HFFc6 (cell line): ENCODE measurements at places on chromosomes 2 and 18. TPM values are rescaled to one million over a fixed set of nuclear protein-coding genes. Genes with fewer than 3 reads are reported as not detected.

DNA sequence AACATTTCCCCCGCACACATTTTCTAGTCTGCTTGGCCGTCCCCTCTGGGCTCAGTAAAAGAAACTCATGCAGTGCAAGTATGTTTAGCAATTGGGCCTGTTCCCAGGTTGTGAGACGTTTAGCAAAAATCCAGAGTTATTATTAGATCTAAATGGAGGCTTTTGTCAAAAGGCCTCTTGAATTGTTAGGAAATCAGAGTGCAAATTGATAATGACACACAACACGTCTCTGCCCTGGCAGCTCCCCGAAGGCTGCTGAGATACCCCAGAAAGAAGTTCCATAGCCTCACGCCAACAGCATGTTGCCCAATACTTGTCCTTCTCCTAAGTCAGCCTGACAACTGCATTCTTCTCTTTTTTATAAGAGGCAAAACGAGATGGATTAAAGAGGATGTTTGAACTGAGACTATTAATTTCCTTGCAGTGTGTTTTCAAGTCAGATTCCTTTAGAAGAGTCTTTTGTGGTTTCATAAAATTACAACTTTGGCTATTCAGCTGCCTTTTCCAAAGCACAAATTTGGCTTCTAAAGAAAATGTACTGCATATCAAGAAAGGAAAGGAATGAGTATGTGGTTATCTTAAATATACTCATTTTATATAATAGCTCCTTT, 202.2 kb downstream of the TRIB2 start:
- peak; percentile 94 for DNase-seq
- no peaks in the 10 kb centered on the region; the same call in 1 of the 2 replicates for H3K36me3 ChIP-seq
- H3K4me3 ChIP-seq: peak overlapping the region; percentile 66
- H3K27me3 ChIP-seq: no peaks in the 10 kb centered on the region
- H3K4me1 ChIP-seq: peaks cover 90% of the 10 kb centered on the region
- H3K27ac ChIP-seq: peak overlapping the region; percentile 85

DNA sequence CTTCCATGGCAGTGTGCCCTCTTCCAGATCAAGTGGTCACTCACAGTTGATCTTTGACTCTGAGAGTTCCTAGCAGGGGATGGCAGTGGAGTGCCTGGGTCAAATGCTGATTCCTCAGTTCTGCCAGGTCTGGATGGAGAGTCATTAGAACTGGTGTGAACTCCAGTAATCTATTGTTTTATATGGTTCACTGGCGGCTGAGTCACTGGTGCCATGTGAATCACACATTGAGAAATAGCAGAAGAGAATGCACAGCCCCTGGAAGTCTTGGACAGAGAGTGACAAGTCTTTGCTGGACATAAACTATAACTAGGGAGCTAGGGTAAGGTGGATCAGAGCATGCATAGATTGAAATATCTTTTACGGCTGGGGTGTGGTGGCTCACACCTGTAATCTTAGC, 86.9 kb downstream of the EIF2AK3 start:
- no peak overlapping the region; the same call in 1 of the 2 replicates for H3K27ac ChIP-seq
- peak; percentile 66 for DNase-seq
- H3K4me1 ChIP-seq: peaks cover 29% of the 10 kb centered on the region
- H3K4me3 ChIP-seq: no peak overlapping the region

DNA sequence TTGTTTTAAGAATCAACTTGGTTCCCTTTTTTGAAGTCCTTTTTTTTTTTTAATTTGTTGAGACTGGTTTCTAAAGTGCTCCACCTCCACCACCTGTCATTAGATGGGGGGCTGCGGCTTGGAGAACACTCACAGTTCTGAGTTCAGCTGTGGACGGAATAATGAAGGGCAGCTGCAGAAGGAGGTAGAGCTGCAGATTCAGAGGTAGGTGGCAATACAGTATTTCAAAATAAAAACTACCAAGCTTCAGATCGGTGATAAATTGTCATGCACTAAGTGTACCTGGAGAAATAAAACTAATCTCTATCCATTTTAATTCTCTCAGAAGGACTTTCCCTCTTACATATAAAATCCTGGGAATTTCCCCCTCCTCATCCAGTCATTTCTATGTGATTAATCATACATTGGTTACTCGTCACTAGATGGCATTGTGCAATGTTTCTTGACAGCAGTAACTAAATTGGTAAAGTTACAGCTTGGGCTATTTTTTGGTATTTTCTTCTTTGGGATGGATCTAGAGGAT, 81.1 kb upstream of the SLC39A10 start:
- peak overlapping the region; percentile 72 for H3K4me3 ChIP-seq
- H3K4me1 ChIP-seq: peaks cover 59% of the 10 kb centered on the region
- H3K27ac ChIP-seq: peak overlapping the region; percentile 68
- peak; percentile 73 for DNase-seq

GRCh38 chr18:49961271-49961670, 147.9 kb upstream of the ACAA2 start:
- peaks cover 21% of the 10 kb centered on the region for H3K27me3 ChIP-seq
- no peaks in the 10 kb centered on the region for H3K4me1 ChIP-seq
- no peaks in the 10 kb centered on the region for H3K36me3 ChIP-seq
- no peak overlapping the region for H3K4me3 ChIP-seq

- no peak for DNase-seq
- peaks cover 12% of the 10 kb centered on the region for H3K36me3 ChIP-seq
- H3K4me1 ChIP-seq: peaks cover 31% of the 10 kb centered on the region
- H3K4me3 ChIP-seq: no peak overlapping the region
- no peak overlapping the region for H3K27ac ChIP-seq
- H3K27me3 ChIP-seq: no peaks in the 10 kb centered on the region; the same call in 1 of the 2 replicates
Observed at GRCh38 chr2:174445248-174445647, 41.6 kb downstream of the GPR155 start.

Gene NYAP2
- total RNA-seq: not detected in 3 replicates
